Activated CD8-positive, alpha-beta memory T cell treated with anti-CD3 and anti-CD28 coated beads for 1 hour (primary cell): ENCODE measurements at places on chromosomes 6 and 20.

- no peak for DNase-seq
These were observed 39.5 kb upstream of the VAPB start for GRCh38 chr20:58349570-58349969.

GRCh38 chr6:135703621-135704020 is 147.9 kb upstream of the PDE7B start:
- DNase-seq: no peak

GRCh38 chr6:130407032-130407431 is 41.2 kb downstream of the TMEM200A start:
- DNase-seq: no peak

DNA sequence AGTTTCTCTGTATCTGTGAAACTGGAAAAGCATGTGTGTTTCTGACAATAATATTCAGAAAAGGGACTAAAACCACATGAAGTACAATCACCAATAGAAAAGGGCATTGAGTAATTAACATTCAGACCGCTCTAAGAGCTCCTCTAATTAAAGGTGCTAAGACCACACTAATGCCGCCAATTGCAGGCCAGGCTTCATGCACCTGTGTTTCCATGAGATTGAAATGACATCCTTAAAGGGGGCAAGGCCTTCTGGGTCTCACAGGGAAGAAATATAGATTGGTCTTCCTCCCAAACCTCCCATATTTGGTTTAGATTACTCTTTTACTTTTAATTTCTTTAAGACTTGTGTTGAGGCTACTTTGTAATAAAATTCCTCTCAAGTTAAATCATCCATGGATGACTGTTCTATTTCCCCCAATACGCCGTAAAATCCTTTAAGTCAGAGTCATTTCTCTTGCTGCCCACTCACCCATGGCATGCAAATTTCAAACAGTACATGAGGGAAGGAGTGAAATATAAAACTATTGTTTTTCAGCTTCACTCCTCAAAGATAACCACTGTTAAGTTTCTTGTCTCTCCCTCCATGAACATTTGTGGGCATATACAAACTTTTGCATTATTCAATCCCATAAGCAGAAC is 110.6 kb downstream of the UBE3D start:
- no peak for DNase-seq

DNA sequence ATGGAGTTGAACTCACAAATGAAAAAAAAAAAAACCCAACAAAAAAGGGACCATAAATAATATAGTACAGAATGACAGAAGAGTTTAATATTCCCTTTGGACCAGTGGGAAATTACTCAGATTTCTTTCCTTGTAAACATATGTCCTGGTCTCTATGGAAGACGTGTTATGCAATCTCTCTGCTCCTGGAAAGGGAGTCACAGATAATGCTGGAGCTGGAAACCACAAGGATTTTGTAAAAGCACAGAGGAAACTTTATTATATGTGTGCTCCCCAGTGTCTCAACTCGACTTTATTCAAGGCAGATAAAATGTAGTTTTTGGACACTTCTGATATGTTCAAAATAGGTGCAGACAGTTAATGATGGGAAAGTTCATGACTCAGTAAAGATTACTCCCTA is 88.1 kb upstream of the ZFP64 start:
- DNase-seq: no peak

- DNase-seq: no peak
These were observed 4.7 kb downstream of the MLIP start for GRCh38 chr6:54115966-54116365.

DNA sequence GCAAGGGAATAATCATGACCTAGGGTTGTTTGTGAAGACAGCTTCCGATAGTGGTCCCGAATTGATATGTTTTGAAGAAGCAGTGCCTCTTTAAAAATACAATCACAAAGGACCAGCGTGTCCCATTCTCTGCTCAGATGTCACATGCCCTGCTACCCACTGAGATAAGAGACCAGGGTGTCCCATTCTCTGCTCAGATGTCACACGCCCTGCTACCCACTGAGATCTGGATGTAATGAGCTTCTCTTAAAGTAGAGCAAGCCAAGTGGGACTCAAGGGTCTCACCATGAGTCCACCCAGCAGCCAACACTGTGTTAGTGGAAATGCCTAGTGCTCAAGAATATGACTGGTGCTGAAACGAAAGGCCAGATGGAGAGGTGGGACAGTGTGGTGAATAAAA is 22.2 kb downstream of the RIN2 start:
- DNase-seq: no peak

- no peak for DNase-seq
These were observed 74.9 kb downstream of the FYN start for GRCh38 chr6:111798281-111798725.

DNA sequence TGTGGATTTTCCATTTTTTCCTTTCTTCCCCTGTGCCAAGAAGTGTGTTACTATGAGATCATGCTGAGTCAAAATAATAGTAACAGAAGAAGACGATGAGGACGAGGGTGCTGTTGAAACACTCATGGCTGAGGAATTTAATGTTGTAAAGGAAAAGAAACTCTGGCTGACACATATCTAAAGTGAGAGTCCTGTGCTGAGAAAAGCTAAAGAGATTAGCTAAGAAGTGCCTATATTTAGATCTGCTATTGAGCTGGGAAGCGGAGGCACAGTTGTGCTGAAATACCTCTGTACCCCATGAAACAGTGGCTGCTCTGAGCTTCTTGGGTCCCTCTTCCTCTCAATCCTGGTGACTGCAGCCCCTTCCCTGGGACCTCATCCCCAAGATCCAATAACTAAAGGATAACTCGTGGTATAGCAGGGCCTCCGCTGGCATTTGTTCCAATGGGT is 1.1 kb upstream of the SYTL3 start:
- no peak for DNase-seq

DNA sequence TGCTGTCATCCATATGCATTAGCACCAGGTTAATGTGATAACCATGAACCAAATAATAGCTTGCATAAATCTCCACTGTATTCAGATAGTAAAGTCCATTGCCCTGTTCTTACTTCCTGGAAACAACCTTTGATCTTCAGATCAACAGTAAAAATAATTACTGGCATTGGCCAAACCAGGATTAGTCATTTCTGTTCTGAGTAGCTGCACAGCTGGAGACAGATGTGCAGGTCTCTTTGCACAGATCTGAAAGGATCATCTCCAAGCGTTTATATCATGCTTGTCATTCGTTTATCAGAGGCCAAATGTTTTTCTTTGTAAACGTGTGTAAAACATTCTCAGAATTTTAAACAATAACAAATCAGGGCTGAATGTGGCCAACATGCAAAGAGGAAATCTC is 134.4 kb upstream of the HMGCLL1 start:
- no peak for DNase-seq

DNA sequence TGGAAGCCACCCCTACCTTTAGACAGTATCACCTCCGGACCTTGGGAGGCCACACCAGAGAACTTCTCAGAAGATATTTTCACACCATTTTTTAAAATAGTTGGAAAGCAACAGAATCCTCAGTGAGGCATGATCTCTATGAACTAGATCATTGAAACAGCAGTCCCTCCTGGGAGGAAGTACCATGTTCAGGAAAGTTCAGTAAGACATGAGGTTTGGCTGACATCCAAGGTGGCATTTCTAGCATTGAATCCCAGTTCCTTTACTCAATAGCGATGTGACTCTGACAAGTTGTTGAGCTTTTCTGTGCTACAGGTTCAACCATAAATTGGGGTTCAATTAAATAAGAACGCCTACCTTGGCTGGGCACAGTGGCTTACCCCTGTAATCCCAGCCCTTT is 169.0 kb downstream of the TBC1D7 start:
- DNase-seq: no peak

DNA sequence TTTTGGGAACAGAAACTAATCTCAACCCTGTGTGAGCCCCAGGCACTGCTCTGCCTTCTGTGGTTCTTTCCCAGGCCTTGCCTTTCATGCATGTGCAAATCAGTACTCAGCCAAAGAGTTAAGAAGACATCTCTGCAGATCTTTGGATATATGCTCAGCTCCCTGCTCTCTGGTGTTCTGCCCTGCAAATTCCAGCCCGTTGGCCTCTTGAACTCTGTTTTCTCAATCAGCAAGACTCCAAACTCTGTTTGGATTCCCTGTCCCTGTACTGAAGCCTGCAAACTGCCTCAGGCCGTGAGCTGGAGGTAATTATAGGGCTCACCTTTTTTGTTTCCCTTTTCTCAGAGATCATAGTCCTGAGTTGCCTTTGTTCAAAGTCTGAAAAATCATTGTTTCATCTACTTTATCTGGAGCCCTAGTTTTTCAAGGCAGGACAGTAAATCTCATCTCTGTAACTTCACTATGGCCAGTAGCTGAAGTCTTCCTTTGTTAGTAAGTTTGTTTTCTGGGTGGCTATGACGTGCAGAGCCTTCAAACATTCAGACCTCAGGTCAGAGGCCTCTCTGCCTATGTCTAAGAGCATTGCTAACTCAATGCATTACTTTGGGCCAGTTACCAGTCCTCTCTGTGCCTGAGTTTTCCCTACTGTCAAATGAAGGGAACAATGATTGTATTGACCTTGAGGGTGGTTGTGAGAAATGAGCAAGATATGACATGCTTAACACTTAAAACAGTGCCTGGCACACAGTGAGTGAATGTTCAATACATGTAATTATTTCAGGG is 15.9 kb upstream of the MDFI start:
- no peak for DNase-seq

DNA sequence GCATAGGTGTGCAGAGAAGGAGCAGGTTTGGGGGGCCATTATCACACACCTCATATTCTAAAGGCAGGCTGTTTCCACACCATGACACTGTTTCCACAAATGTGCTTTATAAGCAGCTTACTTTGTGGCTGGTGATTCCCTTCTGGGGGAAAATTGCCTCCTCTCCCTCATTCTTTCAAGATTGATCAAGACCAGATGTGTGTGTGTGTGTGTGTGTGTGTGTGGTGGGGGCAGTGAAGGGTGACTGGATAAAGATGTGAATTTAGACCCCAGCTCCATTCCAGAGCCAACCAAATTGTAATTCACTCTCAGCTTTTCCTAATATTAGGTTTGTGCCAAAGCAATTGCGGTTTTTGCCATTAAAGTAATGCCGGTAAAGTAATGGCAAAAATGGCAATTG is 45.6 kb downstream of the EDN3 start:
- no peak for DNase-seq

DNA sequence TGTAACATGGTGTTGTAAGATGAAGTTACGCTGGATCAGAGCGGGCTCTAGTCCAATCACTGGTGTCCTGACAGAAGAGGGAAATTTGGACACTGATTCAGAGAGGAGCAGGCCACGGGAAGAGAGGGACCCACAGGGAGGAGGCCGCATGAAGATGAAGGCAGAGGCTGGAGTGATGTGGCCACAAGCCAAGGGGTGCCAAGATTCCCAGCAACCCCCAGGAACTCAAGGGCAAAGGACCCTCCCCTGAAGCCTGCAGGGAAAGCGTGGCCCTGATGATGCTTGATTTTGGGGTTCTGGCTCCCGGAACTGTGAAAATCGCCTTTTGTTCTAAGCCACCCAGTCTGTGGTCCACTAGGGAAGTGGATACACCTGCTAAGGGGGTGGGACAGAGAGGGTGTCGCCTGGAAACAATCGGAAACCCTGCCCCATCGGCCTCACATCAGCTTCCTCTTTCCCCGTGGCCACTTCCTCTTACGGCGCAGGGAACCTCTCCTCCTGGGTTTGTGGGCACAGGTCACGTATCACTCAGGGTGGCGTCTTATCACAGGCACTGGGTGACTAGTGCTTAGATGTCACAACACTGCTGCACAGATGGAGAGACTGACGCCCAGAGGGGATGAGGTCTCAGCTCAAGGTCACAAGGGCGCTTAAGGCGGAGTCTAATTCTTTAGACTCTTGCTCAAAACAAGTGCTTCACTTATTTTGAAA is 58.0 kb downstream of the SULF2 start:
- DNase-seq: peak; percentile 40

DNA sequence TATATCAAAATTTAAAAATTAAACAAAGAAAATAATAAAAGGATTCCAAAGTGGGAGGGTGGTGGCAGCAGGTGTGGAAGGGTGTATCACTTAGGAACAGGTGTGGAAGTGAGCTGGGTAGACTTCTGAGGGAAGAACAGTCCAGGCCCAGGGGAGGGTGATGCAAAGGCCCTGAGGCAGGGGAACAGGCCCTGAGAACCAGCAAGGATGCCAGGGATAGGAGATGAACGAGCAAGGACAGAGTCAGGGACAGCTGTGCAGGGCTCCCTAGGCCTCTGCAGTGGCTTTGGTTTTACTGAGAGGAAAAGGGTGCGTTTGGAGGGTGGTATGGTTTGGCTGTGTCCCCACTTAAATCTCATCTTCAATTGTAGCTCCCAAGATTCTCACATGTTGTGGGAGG is 9.4 kb upstream of the RAET1E start:
- DNase-seq: no peak

GRCh38 chr6:11213422-11214021 is 18.9 kb downstream of the NEDD9 start:
- DNase-seq: no peak

DNA sequence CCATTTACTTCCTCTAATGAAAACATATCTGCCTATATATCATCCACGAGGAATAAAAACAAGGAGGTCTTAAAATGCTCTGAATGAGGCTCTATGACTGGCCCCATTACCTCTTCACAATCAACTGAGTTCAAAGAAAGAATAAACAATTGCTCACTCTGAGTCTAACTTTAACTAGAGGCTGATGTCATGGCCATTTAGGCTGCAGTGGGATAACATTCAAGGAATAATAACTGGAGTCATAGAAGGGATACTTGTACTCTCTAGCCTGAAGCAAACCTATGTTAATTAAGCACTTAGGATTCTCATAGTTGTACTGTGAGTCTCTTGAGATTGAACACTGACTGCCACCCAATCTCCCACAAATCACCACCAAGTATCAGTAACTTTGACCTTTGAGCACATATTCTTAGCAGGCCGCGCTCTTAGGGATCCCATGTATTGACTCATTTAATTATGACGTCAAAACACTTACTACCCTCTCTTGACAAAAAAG is 70.2 kb downstream of the PERP start:
- no peak for DNase-seq

DNA sequence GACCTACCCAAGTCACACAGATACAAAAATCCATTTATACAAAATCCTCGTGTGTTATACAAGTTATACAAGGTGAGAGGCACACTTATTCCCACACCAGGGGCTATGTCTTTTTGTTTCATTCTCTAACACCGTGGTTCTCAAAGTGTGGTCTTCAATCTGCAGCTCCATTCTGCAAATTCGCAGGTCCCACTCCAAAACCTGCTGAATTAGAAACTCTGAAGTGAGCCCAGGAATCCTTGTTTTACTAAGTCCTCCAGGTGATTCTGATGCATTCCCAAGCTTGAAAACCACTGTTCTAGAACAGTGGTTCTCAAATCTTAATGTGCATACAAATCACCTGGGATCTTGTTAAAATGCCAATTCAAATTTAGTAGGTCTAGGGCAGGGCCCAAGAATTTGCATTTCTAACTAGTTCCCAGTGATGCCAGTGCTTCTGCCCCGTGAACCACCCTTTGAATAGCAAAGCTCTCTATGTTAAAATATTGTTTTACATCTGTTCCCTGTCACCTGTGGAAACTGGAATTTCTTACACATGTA is 35.1 kb downstream of the LRFN2 start:
- DNase-seq: no peak

GRCh38 chr6:33433544-33434191 is 13.8 kb downstream of the SYNGAP1 start:
- no peak for DNase-seq
